ENCODE measurements at places on chromosomes 2 and 18.

DNA sequence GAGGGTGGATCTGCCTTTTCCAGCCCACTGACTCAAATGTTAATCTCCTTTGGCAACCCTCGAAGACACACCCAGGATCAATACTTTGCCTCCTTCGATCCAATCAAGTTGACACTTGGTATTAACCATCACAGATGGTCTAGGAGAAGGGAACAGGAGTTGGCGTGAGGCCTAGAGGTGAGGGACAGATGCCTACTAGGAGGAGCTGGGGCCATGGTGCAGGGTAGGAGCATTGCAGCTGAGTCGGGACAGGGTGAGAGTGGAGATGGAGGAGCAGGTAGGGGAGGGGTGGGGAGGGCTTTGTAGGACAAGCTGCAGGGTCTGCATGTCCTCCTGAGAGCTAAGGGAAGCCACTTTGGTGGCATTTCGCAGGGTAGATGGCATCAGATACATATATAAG lies 140.0 kb downstream of the VAPA start:
- no peak for DNase-seq

DNA sequence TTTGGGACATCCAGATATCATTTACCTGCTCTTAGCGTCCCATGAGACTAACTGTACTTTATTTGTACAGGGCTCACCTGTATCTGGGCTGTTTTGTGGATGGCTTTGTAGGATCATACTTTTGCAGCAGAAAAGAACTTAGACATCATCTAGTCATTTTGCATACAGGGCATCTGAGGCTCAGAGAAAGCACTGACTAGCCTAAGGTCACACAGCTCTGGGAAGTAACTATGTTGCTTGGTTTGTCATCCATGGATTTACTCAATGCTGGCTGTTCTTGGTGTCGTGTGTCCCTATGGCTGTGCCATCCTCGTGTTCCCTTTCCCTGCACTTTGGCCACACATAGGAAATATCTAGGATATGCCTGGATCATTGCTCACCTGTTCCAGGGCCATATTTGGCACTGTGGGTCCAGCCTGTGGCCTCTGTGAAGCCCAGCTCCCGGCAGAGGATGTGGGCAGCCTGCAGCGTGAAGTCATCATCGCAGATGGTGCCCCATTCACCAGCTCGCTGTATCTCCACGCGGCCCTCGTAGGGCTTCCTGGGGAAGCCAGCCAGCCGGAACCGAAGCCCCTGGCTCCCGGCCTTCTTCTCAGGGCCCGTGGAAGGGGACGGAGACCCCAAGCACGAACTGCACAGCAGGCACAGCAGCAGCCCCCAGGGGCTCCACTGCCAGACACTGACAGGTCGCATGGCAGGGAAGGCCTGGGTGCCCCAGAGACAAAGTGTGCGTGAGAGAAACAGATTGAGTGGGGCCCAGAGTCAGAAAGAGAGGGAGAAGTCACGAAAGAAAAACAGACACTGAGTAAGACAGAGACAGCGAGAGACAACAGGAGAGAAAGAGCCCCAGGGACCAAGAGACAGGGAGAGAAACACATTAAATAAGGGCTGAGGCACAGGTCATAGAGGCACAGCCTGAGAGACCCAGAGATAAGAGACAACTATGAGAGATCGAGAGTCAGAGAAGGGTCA lies 1.5 kb downstream of the LOXL3 start:
- DNase-seq = no peak

DNA sequence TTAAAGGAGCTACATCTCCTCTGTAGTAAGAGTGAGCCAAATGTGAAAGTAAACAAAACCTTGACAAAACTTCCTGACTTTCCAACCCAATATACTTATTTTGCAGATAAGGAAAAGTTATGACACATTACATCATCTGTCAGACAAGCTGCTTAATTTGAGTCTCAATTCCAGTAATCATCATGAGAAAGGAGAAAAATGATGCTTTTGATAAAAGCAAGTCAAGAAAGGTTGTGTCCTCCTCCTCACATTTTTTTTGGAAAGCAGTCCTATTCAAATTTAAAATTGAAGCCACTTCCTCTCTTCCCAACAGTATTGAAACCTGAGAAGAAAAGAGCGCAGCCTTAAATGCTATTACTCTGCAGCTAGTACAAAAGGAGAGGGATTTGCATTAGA lies 519.6 kb downstream of the LRP1B start:
- no peak for DNase-seq

GRCh38 chr2:42961385-42961811 lies 169.0 kb upstream of the HAAO start:
- DNase-seq = no peak

- DNase-seq = no peak
These were observed 494.4 kb downstream of the TMX3 start for GRCh38 chr18:68220458-68220857.

DNA sequence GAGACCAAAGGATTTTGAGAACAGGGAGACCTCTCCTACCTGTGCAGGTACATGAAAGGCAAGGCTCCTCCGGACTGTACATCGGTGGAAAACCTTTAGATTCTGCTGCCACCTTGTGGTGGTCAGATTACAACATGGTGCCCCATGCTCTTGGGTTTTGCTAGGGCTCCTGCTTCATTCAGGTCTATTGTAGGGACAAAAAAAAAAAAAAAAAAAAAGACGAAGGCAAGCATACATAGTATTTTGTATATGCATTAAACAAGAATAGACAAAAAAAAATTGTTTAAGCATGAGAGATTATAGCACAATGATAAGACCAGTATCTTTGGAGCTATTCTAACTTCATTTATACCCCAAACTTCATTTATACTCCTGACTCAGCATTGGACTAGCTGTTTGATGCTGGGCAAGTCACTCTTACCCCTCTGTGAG lies 27.4 kb upstream of the SPR start:
- DNase-seq = peak; percentile 77

- DNase-seq = no peak
These were observed 6.5 kb downstream of the TMEM163 start for GRCh38 chr2:134712299-134712698.

DNA sequence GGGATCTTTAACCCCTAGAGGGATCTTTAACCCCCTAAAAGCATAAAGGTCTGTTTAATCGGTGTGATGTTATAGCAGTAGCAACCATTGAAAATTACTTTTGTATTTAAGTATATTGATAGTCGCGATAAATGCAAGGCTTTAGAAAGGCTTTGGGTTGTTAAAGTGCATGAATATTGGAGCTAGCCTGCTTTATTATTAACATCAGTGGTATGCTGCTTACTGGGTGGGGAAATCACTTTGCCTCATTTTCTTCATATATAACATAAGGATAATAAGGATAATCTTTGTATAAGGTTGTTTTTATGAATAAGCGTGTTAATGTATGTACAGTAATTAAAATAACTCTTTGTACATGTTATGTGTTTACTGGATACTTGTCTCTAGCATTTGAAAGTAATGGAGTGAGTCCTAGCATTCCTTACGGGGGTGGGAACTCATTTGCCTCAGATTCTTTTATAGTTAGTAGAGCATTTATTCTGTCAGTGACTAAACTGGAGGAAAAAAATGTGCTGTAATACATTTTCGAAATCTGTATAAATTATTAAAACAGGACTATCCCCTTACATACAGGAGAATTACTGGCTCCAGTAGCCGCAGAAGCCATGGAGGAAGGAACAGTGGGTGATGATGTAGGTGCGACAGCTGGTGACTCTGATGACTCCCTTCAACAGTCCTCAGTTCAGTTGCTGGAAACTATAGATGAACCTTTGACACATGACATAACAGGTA lies 122.2 kb downstream of the BIRC6 start:
- no peak for DNase-seq

DNA sequence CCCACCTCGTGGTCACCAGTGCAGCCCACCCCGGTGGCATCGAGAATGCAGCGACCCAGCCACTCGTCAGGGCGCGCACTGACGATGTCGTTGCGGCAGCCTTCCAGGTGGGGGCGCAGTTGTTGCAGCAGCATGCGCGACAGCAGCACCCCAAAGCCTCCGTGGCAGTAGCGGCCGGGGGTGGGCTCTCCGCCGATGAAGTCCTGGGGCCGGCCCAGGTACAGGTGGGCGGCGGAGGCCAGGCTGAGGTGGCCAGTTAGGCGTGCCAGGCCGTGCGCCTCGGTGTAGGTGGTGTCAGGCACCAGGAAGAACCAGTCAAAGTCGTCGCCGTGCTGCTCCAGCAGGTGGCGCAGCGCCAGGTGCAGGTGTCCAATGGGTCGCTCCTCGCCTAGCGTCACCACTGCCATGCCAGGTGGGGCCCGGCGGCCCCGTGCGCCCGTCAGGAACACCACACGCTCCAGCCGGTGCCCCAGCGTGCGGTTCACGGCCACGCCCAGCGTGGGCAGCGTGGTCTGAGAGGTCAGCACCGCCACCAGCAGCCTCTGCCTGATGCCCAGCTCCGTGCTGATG lies 1.9 kb downstream of the CHPF start:
- peak; percentile 93 for DNase-seq

- DNase-seq = no peak
These were observed 15.5 kb upstream of the GALNT1 start for GRCh38 chr18:35566019-35566418.

Data from colonic mucosa (tissue), 4 donors.